ENCODE measurements at places on chromosomes 6 and 20.
A peak's percentile ranks its signal among the peaks of the same experiment; 100 is the strongest.

GRCh38 chr6:145372671-145373151 lies 362.6 kb downstream of the EPM2A start:
- peak; percentile 23 for DNase-seq

- DNase-seq: no peak
These were observed 373.9 kb upstream of the SYNCRIP start for GRCh38 chr6:86016567-86016966.

DNA sequence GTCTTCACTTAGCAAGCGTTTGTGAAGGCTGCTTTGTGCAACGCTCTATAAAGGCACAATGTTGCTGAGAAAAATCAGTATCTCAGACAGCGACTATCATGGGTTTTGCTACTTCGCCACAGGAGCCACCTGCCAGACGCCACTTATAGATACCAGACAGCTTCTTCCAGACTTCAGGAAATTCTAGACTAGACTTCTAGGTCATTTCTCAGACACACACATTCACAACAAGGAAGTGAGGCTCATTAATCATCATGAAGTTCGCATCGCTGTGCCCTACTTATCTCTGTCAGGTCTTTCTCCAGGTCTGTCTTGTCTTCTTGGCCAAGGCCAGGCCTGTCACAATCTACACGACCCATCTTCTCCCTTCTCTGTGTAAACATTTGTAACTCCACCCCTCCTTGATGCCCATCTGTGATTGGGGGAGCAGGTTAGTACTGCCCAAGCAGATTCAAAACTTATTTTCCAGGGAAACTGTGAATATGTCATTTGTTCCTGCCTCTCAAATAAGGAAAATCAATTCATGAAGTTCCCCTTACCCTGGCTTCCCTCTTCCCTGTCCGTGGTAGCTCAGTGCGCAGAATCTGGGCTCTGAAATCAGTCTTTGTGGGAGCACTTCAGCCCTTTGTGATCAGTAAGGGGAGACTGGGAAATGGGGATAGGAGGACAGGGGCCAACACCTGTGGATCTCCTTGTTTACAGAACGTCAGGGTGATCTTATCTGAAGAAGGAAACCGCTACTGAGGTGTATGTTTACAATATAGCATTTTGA lies 115.5 kb downstream of the TNFAIP3 start:
- no peak for DNase-seq

GRCh38 chr6:40526036-40526435 lies 61.1 kb downstream of the LRFN2 start:
- DNase-seq: no peak

- DNase-seq: no peak
These were observed 269.0 kb downstream of the COL12A1 start for GRCh38 chr6:74936886-74937285.

DNA sequence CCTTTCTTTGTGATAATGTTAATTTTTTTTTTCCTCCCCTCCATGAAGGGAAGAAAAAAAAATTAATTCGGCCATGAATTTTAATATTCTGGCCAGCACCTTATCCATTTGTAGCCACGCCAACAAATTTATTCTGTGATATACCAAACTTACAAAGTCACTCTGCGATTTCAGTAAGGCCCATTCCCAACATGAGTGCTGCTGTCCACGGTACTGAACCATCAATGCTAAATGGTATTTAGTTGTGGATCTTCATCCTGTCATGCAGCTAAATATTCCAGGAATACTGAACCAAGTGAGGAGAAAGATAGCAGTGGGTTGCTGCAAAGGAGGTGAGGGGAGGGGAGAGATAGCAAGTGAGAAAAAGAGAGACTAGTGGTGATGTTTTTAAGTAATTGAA lies 19.5 kb upstream of the RSPH4A start:
- no peak for DNase-seq

GRCh38 chr20:19758133-19758500 lies at the start of gene RIN2:
RIN2 (plus strand) TSS chr20:19758258; CDS start chr20:19889602, 131,344 bp downstream.
- DNase-seq: peak; percentile 48

- DNase-seq: no peak
These were observed 13.2 kb downstream of the HDGFL1 start for GRCh38 chr6:22582417-22583205.

GRCh38 chr20:23132293-23132929 lies 46.3 kb upstream of the CD93 start:
- DNase-seq: no peak

- DNase-seq: peak; percentile 49
These were observed 593 bp downstream of the MMP24 start for GRCh38 chr20:35226884-35227681.

- no peak for DNase-seq
These were observed 9.8 kb upstream of the MRPS18A start for GRCh38 chr6:43697421-43697820.

GRCh38 chr6:10248378-10248843 lies 166.5 kb downstream of the TFAP2A start:
- DNase-seq: no peak

DNA sequence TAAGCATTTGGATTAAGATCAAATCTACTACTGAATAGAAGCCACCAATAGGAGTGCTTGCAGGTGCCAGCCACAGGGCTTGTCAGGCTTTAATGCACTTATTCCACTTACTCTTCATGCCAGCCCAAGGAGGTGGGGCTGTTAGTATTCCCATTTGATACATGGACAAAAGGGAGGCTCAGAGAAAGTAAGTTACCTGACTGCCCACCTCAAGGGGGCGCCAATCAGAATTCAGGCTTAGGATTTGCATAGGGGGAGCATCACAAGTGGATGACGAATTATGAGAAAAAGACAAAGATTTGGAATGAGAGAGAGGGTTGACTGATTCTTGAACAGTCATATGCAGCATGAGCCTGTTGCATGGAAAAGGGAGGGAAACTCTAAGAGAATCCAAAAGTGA lies 188.4 kb upstream of the TSHZ2 start:
- no peak for DNase-seq

DNA sequence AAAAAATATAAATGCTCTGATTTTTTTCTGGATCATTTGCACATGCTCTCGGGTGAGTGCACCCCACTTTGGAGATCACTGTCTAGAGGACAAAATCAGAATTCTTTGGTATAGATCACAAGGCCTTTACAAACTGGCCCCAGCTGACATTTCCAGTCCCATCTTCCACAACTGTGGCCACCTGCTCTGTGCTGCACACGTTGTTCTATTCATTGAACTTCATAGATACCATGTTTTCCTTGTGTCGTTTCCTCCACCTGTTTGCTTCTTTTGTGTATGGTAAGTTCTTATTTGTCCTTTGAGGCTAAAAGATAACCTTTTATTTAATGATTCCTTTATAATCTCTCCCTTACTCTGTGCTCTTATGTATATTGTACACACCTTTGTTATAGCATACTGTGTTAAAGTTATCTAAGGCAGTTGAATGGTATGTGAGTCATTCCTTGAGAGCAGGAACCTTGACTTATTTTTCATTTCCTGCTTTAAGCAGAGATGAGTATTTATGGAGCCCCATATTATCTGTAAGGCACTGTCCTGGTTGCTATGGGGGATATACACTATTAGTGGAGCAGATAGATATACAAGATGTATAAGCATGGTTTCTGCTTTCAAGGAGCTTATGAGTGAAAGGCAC lies 12.0 kb upstream of the SLC17A5 start:
- DNase-seq: no peak

DNA sequence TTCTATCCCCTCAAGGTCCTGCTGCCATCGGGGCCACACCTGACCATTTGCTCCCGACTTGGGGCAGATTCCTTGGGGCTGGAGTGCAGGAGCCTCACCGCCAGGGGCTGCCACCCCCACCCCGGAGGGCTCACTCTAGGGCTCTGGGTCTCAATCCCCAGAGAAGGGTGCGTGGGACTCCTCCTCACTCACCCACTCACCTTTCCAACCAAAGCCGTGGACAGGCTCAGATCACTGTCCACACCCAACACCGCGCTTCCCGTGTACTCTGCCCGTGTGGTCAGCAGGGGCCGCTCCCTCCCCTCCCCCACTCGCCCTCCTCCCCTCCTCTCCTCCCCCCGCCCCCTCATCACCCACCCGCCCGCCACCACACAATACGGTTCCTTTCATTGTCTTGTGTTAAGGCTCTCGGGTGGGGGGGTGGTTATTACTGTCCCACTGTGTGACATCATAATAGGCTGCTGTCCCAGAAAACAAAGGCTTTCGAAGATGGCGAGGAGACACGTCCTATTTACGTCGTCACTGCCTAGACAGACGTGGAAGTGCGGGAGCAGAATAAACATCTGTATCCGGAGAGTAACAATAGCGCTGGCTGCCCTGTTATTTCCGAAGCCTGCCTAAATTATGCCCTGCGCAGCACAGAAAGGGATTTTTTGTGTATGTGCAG lies 85.8 kb downstream of the YTHDF1 start:
- DNase-seq: no peak

- no peak for DNase-seq
These were observed 14.1 kb upstream of the MAK start for GRCh38 chr6:10852361-10852960.

DNA sequence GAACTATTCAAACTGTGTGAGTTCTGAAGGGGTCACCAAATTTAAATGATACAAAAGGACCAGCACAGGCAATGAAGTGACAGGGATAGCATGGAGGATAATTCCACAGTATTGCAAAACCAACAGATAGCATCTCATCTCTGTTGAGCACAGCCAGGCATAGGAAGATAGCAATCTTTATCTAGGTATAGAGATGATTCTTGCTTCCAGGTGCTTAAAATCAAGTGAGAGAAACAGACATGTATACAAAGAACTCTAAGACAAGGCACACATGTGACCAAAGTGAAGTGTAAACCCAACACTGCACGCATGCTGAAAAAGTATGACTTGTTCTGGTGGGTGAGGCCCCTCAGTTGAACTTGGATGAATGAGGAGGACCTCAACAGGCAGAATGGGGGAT lies 48.4 kb upstream of the ARMC2 start:
- no peak for DNase-seq

- no peak for DNase-seq
These were observed 28.0 kb downstream of the DIDO1 start for GRCh38 chr20:62898093-62898964.

DNA sequence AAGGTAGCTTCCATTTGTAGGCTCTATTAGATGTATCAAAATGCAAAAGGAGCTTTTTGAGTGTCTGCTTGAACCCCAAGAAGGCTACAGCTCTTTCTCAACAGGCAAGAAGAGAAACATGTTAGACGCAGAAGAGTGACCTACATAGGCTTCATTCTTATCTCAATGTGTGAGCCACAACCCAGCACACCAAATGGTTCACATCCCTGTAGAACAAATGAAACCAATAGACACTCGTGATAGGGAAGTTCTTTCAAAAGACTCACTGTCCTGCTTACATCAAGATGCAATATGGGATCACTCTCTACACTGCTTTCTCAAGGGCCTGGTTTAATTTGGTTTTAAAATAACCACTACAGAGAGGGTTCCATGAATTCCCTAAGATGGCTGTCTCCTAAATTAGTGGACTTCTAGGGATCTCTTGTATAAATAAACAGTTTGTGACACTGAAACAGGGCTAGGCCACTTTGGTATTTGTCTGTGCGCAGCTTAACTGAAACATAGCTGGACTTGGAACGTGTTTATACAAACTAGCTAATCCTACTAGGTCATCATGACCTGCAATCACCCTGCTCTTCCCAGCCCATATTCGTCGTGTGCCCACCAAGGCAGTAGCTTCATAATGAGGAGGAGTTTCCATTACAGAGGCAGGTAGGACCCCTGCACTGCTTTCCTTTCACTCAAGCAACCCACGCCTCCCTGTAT lies 225.4 kb upstream of the PREP start:
- no peak for DNase-seq

DNA sequence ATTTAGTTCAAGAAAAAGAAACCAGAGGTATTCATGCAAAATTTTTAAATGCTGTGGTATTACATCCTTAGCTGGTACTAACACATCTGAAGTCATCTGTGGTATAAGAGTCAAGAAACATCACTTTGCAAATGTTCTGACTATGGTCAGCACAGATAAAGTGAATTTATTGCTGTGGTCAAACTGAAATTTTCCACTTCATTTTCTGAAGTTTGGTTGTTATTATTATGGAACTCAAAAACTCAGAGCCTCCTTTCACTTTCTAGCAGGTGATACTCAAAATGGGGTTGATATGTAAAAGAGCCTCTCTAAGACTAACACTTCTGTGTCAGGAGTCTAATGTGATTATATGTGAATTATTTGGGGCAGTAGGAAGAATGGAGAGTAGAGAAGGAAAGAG lies 257.8 kb downstream of the RNGTT start:
- DNase-seq: no peak

GRCh38 chr6:30481211-30481964 lies 7.9 kb upstream of the HLA-E start:
- DNase-seq: peak; percentile 49

GRCh38 chr6:22069306-22069800 lies 227.5 kb downstream of the PRL start:
- no peak for DNase-seq

GRCh38 chr20:14126856-14127255 lies 131.5 kb downstream of the MACROD2 start:
- no peak for DNase-seq

GRCh38 chr6:80321011-80321410 lies 214.5 kb downstream of the BCKDHB start:
- DNase-seq: no peak

DNA sequence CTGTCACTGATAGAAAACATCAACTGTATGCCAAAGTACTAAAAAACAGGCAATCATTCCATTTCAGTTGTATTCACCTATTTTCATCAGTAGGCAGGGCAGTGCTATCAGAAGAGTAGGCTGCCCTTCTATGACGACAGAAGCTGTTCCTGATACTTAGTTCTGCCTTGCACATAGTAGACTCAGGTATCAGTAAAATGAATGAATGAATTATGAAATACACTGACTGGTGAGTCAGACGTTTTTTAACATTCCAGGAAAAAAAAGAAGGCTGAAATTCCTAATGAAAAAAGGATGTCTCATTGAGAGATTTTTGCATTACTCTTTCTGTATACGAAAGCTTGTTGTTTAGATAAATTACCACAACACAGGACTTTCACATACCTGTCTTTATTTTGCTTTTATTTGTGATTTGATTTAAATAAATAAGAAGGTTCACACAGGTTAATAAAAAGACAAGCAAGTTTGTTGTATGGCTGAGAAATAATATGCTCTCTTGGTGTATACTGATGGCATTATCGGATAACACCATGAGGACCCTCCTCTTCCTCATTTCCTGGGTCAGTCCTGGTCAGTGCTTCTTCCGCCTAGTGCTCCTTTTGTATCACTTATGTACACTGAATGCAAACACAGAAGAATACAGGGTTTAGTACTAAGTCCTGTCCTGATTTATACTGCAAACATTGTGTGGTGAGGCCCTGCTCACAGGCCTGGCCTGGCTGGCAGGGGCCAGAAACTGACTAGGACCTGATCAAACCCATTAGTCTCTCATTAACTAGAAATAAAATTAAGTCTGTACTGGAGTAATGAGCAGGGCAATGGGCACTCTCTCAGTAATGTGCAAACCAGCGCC lies 39.4 kb upstream of the SPDEF start:
- no peak for DNase-seq

- DNase-seq: no peak
These were observed 27.5 kb upstream of the SNRPC start for GRCh38 chr6:34729631-34730470.

- DNase-seq: no peak
These were observed 27.2 kb downstream of the SLC12A5 start for GRCh38 chr20:46056027-46056833.

GRCh38 chr6:12280458-12280857 lies 9.7 kb upstream of the EDN1 start:
- DNase-seq: no peak
